ENCODE measurements at places on chromosomes 2 and 18.

- no peak for DNase-seq
These were observed 12.9 kb downstream of the HTR2B start for GRCh38 chr2:231111987-231112386.

DNA sequence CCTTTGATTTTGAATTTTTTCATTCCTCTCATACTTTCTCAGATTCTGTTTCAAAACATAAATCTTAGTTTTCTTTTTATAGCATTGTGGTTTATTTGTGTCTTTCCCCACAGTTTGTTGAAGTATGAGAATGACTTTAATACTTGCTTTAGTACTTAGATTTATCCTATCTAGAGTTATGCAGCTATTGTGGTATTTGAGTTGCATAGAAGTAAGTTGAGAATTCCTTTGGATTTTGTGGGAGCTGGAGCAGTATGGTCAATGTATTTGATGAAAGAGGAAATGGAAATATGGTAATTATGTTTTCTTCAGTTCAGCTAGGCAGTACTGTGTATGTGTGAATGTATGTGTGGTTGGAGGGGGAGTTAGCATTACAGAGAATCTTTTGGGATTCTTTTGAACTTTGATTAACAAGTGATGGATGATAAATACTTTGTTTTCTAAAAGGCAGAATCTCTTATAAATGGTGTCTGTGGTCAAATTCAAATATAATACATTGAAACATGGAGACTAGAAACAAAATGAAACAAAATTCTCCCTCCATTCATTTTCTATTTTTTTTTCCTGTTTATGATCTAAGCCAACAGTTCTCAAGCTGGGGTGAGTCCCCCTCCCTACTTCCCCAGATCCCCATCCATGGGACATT, 3.0 kb downstream of the ACVR2A start:
- DNase-seq: no peak

GRCh38 chr18:23099621-23100020, 35.7 kb upstream of the CABLES1 start:
- DNase-seq: no peak

- no peak for DNase-seq
These were observed 97.8 kb upstream of the CELF4 start for GRCh38 chr18:37663446-37663845.

DNA sequence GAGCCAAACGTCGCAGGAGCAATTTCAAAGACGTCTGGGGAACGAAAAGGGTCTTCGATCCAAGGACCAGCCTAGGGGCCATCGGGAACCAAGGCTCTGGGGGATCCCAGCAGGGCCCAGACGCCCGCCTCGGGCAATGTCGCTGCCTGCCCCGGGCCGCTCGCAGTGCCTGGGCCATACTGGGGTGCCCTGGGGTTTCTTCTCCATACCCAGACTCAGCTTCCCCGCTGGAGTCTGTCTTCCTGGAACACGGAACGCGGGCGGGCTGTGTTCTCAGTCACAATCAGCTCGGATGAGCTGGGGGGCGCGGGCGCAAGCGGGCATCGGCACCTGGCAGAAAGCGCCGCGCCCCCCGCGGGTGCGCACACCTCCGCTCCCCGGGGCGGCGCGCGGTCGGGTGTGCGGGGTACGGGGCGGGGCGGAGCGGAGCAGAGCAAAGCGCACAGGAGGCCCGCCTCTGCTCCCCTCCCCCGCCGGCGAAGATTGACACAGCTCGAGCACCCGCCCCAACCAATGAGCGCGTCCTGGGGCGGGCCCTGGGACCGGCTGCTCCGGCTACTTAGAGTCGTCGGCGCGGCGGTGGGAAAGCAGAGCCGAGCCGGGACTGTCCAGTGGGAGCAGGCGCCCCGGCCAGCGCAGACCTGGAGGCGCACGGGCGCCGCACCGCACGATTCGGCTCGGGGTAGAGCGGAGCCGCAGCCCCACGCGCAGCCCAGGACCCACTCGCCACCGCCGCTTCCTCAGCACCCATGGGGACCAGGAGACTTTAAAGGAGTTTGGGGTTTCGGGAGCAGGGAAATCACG, at the start of gene LRATD1:
Gene LRATD1, plus strand, starts transcription at position 585 of the 804 bp plus-strand sequence. CDS start 1,263 bp downstream, outside the sequence.
- no peak for DNase-seq

DNA sequence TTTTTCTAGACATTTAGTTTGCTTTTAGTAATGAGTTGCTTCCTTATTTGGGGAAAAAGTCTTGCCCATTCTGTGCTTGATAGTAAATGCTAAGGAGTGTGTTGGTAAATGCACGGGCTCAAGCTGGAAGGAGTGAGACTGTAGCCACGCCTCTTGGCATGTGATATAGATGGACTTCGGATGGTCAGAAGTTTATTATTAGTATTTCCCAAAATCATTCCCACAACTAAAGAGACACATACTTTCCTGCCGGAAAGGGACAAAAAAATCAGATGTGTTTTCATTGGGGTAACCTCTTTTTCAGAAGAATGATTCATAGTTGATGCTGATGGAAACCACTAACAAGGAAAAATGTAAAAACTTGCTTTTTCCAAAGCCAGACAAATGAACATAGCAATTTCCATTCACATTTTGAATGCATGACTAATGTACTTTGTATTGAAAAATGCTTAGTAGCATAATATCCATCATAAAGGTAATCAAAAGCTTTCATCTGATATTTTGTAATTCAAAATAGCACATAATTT, 133.2 kb downstream of the ZNF532 start:
- no peak for DNase-seq

Data from activated CD4-positive, CD25-positive, alpha-beta regulatory T cell (primary cell).